ENCODE measurements at places on chromosomes 3 and 15.

DNA sequence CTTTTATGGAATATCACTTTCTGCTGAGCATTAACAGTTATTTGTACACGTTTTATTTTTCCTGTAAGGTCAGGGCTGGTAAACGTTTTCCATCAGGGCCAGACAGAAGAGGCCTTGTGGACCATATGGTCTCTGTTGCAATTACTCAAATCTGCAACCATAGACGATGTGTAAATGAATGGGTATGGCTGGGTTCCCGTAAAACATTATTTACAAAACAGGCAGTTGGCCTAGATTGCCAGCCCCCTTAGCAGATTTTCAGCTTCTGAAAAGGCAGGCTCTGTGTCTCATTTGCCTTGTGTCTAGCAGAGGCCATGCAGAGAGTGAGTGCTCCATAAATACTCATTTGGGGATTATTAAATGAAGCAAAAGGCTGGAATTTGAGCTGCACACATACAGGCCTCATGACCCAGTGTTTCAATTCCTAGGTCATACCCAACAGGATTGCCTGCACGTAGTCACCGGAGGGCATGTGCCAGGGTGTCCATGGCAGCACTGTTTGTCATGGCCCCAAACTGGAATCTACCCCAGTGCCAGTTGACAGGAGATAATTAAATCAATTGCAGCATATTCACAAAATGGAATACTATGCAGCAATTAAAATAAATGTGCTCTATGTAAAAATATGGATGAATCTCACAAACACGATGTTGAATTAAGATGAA is 51.3 kb downstream of the GPD1L start:
- DNase-seq = no peak

- no peak for DNase-seq
Observed at GRCh38 chr3:159480046-159480445, 508.6 kb upstream of the IL12A start.

GRCh38 chr15:34318277-34319079 is 19.1 kb downstream of the SLC12A6 start:
- no peak for DNase-seq

- DNase-seq = no peak
Observed at GRCh38 chr3:171415070-171415469, 45.1 kb downstream of the TNIK start.

- no peak for DNase-seq
Observed at GRCh38 chr3:112531358-112531781, 30.4 kb downstream of the ATG3 start.

DNA sequence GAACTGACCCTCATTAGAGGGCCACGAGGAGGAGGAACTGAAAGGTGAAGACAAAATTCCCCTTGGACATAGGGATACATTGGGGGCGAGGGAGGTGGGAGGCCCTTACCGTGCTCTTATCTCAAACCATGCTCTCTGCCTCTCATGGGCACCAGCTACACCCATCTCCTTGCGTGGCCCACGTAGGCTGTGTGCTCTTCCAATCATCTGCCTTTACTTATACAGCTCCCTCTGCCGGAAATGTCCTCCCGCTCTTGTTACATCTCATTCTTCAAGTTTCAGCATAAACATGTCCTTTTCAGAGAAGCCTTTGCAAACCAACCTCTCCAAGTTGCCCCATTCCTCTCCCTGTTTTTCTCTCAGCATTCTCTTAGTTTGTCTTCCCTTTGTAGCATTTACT is 307.8 kb upstream of the PROK2 start:
- DNase-seq = no peak

- DNase-seq = no peak
Observed at GRCh38 chr3:189099031-189099471, 72.7 kb upstream of the TPRG1 start.

- no peak for DNase-seq
Observed at GRCh38 chr3:72839057-72839456, 9.2 kb downstream of the SHQ1 start.

DNA sequence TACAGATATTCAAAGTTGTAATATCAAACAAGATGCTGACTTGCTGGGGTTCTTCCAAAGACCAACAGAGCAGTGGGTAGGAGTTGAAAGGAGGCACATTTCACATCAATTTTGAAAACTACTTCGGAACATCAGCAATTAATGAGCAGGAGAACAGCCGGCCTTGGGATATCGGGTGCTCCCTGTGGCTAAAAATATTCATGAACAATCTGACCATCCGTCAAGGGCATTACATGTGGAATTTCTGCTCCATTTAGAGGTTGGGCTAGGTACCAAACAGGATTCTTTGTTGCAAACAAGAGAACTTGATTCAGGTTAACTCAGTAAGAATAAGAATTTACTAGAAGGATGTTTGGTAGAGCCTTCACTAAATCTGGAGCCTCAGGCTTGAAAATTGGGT is 223.9 kb downstream of the RYR3 start:
- no peak for DNase-seq

- DNase-seq = no peak
Observed at GRCh38 chr3:160473978-160474377, 24.4 kb upstream of the TRIM59 start.

- DNase-seq = no peak
Observed at GRCh38 chr15:90585863-90586262, 56.1 kb downstream of the CRTC3 start.

- DNase-seq = no peak
Observed at GRCh38 chr3:43769885-43770425, 79.2 kb downstream of the ABHD5 start.

GRCh38 chr3:45343947-45344346 is 44.4 kb upstream of the LARS2 start:
- no peak for DNase-seq

DNA sequence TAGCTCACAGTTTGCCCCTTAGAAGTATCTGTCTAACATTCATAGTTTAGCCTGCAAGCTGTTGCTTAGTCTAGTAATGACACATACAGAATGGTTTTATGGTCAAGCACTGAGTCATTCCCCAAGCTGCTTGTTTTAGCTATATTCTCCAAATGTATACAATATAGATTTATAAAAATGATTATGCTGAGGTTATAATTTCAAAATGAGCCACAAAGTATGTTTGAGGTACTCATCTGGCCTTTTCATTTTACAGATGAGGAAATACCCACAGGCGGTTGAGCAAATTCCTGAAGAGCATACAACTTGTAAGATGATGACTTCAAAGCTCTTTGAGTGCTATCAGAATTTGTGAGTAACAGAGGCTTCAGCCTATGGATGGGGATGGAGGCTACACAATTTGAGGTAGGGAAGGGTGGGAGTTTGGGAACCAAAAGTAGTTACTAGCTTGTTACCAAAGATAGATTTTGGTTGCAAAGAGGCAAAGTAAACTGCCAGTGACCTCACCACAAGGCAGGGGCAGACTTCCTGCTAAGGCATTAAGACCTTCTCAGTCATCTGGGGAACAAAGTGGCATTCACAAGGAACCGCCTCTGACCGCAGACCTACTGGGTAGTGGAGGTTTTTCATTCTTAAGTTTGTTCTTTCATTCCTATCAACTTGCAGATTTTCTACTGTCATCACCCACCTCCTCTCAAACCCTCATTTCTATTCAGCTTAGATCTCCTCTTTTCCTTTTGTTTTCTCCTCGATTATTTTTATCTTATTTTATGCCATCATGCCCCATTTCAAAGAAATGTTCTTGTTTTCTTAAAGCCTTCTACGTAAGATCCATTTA is 257.2 kb upstream of the NECTIN3 start:
- no peak for DNase-seq

DNA sequence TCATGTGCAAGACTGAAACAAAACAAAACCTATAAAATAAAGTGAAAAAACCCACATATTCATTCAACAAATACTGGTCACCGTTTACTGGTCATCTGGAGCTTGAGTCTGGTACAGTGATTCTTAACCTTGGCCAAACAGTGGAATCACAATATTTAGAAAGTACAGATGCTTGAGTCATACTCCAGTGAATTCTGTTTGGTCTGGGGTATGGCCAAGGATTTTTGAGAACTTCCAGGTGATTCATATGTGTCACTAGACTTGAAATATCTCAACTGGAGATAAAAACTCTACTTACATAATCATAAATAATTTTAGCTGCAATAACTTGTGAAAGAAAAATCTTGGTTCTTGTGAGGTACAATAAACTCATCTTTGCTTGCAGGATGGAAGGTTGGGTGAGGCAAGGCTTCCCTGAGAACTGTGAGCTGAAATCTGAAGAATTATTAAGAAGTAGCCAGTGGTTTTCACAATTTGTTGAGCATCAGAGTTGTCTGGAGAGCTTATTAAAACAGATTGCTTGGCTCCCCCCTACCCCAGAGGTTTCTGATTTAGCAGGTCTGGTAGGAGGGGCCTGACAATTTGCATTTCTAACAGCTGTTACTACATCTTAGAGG is 9.6 kb downstream of the NEK11 start:
- no peak for DNase-seq

DNA sequence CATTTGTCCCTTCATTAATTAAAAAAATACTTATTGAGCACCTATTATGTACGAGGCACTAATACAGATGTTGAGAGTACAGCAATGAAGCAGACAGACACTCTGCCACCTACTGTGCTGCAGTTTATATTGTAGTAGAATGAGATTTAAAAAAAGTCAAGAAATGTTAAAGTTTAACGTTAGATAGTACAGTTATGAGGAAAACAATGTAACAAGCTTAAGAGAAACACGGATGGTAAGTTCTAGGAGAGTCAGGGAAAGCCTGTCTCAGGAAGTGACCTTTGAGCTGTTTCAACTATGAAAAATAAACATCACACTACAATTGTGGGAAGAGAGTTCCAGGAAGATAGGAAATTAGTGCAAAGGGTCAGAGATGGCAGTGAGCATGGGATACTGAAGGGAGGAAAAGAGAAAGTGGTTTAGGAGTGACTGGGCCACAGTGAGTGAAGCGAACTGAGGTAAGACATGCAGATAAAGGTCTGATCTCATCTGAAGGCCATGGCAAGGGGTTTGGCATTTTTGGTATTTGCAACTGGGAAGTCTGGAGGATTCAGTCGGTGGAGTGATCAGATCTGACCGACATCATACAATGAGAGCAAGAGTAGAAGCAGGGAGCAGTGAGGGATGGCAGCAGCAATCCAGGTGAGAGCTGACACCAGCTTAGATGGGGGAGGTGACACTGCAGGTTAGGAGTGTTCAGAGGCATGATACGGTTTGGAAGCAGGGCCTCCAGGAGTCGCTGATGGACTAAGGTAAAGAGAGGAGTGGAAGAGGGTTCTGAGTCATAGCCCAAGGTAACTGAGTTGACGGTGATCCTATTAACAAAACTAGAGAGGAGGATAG is 28.5 kb downstream of the PLSCR4 start:
- DNase-seq = no peak

GRCh38 chr15:47095833-47096232 is 621.5 kb upstream of the SEMA6D start:
- no peak for DNase-seq

DNA sequence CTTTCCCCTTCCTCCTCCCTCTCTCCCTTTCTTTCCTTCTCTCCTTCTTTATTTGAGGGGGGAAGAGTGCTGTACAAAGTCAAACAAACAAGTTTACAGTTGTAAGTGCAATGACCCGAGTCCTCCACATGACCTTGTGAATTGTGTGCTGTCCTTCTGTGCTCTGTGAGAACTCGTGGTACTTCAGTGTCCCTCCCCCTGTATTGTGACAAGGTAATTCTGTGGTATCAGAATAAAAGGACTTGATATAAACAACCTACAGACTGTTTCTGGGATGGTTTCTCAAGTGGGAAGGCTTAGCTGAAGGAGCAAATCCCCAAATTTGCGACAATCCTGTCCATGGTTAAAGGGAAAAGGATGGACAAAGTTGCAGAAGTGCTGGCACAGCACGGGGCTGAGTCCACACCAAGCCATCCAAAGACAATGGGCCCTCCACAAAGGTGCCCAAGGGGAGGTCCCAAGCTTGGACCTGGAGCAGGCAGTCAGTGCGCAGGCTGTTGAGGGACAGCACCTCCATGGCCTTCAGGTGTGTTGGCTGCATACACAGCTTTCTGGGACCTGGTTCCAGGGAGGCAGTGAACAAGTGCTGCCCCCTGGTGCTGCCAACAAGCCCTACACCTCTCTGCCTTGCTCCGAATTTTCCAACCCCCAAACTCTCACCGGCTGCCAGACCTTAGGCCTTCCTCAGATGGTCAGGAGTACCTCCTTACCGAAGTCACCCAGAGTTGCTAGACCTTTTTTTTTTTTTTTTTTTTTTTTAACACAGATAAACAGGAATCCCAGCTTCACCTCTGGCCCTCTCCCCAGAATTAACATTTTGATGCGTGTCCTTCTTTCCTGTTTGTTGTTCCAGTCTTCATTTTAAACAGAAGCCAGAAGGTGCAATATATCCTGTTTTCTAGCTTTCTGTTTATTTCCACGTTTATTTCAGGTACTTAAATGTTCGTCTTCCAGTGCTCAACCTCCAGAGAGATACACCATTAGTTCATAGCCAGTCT is 2.6 kb upstream of the APEH start:
- DNase-seq = no peak

DNA sequence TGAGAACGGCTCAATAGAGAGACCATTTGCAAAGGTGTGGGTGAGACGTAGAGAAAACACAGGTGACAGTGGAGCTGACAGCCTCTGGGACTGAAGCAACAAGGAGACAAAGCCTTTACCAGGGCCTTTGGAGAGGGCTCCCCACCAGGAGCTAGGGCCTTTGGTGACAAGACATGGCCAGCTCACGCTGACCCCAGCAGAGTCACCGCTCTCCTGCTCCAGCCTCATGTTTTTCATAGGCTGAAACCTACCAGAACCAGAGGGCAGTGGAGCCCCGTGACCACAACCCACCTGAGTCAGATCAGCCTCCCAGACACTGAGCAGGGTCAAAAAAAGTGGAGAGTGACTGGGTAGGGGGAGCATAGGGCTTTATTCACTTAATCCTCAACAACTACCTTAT is 214.7 kb downstream of the SHQ1 start:
- no peak for DNase-seq

DNA sequence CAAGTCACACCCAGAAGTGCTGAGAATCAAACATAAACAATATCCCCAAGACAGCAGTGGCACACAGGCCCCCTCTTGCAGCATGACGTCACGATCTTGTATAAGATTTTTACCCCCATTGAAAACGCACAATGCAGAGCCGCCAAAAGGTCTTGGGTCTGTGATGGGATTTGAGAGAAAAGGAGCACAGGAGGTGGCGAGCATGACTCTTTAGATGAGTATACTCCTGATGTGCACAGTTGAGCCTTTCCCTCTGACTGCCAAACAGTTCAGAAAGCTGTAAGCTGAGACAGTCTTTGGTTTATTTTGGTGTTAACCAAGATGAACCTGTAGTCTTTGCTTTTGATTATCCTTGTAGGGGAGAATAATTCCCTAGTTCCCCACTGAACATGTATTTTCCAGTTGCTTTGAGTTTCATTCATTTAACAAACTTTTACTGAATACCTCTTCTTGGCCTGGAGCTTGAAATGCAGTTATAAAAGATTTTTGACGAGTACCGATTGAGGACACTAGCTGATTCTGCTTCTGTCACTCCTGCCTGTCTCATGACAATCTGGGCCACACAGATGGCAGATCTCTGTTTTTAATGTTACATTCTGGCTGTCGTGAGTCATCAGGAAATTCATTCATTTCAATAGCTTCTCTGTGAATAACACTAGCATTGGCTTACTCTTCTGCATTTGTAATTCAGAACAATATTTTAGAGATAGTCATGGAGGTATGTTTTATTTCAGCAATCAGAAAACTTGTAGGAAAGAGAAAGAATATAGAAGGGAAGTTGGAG is 28.9 kb downstream of the CFAP91 start:
- no peak for DNase-seq
